Esophagus squamous epithelium (tissue), 5 donors: ENCODE measurements at places on chromosomes 11 and 22.

DNA sequence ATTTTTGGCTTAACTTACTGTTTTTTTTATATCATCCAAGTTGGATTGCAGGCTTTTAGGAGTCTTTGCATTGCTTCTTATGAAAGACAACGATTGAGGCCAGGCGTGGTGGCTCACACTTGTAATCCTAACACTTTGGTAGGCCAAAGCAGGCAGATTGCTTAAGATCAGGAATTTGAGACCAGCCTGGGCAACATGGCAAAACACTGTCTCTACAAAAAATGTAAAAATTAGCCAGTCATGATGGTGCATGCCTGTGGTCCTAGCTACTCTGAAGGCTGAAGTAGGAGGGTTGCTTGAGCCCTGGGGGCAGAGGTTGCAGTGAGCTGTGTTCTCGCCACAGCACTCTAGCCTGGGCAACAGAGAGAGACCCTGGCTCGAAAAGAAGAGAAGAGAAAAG lies 56.6 kb downstream of the BID start:
- DNase-seq = no peak

- DNase-seq = no peak
Observed at GRCh38 chr11:94171693-94172440, 43.2 kb downstream of the PANX1 start.

DNA sequence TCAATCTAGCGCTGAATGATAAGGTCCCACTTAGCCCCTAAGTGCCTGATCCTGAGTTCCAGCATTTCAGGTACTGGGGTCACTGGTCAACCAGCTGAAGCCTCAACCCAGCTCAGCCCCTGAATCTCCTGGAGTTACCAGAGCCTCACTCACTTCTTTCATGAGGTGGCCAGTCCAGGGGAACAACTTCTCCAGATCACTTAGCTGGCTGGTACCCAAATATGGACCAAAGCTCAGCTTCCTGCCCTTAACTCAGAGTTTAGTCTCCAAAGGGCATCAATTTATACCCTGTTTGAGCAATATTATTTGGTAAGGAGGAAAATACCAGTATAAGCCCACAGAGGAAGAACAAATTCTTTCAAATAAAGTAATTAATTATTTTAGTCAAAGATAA lies 105.6 kb downstream of the SLC1A2 start:
- no peak for DNase-seq

- no peak for DNase-seq
Observed at GRCh38 chr22:26822313-26822712, 164.9 kb downstream of the MIAT start.

- no peak for DNase-seq
Observed at GRCh38 chr22:28855355-28856094, 27.8 kb upstream of the ZNRF3 start.

DNA sequence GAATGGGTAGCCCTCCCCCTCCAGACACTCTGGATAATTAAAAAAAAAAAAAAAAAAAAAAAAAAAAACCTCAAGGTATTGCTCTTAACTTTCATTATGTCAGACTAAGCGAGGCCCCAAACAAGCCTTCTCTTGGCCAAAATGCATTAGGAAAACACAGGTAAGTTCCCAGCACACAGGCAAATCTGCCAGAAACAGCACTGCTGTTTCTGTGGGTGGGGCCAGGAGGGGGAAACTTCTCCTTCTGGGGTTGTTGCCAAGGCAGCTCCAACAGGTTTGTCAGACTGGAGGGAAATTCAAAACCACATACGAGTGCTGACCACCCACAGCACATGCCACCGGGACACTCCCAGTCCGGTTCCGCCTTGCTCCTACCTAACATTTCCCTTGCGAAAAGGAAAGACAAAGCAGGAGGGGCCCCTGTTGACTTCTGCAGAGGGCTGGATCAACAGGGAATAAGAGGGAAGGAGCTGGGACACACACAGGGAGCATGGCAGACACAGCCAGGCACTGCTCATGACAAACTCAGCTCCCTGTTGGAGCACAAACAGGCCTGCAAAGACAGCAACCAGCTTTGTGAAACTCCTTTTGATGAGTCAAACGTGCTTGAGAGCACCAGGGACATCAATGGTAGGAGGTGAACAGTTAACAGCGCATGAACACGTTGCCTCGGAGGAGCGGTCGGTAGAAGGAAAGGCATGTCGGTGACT lies 55.0 kb downstream of the MYH9 start:
- no peak for DNase-seq

- DNase-seq = no peak
Observed at GRCh38 chr22:20115691-20116375, at the start of gene RANBP1. TSS of gene RANBP1 (plus strand) at chr22:20116104. CDS start at chr22:20116185, 81 bp downstream.

DNA sequence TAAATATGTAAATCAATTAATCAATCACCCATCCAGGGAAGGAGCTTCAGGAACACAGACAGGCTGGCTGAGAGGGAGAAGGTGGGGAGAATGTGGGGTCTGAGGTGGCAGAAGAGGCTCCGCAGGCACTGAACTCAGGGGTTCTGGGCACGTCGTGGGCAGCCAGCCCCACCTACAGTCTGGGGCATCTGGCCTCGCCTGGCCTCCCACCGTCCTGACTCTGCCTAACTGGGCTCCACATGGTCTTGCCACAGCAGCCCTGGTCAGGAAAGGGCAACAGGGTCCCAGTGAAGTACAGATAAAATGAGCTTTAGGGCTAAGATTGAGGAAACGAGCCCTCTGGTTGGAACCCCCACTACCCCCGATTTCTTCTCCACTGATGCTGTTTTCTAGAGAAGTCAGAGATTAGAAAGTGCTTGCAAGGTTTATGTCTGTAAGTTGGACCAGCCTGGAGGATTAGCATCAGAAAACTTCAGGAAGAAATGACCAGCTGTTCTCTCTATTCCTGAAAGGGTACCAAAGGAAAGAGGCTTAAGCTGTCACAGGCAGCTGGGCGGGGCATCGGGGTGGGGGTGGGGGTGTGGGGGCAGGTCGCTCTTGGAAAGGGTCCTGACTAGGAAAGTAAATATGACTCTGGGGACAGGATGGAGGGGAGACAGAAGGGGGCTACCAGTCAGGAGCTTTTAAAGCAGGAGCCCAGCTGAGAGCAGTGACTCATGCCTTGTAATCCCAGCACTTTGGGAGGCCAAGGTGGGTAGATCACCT lies 261.7 kb downstream of the BUD13 start:
- DNase-seq = no peak

DNA sequence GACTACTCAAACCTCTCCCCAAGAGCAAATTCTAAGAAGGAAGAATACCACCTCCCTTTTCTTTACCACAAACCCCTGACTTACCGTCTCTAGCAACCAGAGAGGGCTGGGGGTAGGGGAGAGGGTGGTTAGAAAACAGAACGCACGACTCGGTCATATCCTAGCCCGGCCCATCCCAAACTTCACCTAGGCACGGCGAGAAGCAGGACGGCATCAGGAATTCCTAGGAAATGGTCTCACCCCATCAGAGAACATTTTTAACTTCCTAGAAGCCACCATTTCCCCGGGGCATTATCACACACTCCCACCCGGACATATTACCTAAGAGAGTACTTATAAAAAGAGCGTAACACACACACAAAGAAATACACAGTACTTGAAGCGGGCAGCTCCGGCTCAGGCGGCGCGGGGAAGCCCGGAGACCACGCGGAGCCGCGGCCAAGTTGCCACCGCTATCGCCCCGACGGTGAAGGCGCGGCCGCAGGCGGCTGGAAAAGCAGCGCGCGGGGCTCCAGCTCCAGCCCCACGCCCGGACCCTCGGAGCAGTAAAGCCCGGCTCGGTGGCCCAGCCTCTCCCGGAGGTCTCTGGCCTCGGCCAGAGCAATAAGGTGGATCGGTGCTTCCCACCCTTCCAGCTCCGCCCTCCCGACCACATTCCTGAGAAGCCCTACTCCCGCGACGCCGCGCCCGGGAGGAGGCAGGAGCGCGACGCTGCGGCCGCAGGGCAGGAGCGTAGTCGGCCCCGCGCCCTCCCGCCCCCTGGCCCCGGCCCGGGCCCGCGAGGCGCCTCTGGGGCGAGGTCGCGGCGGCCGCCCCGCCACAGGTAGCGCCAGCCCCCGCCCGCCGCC lies 878 bp downstream of the RRAS2 start:
- DNase-seq = no peak

DNA sequence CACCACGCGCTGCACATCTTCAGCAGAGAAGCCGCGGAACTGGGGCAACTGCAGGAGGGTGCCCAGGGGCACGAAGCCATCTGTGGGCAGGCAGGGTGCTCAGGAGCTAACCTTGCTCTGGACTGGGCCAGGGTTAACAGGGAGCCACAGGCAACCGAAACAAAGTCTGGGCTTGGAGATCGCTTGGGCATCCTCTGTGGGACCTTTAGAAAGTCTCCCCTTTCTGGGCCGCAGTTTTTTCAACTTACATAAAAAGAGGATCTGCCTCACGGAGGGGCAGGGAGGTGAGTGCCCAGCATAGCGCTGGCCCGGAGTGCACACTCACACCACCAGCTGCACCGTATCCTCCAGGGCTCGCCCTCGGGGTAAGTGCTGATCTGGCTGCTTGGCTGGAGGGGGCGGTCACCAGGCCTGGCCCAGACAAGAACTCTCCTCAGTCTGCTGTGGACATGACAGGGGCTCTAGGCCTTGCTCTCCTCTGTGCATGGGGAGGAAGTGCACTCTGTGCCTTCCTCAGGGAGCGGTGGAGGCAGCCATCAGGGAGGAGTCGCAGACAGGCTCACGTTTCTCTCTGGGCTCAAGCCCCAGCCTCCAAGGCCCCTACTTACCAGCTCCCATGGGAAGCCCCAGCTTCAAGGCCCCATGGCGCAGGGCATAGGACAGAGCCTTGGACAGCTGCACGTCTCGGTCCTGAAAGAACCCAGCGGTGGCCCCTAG lies 937 bp downstream of the TRPT1 start:
- no peak for DNase-seq

GRCh38 chr22:35559354-35560005 lies 18.8 kb downstream of the RASD2 start:
- no peak for DNase-seq

GRCh38 chr11:11567936-11568650 lies 53.7 kb downstream of the GALNT18 start:
- no peak for DNase-seq

- no peak for DNase-seq
Observed at GRCh38 chr11:97361812-97362378, 972.1 kb downstream of the JRKL start.

DNA sequence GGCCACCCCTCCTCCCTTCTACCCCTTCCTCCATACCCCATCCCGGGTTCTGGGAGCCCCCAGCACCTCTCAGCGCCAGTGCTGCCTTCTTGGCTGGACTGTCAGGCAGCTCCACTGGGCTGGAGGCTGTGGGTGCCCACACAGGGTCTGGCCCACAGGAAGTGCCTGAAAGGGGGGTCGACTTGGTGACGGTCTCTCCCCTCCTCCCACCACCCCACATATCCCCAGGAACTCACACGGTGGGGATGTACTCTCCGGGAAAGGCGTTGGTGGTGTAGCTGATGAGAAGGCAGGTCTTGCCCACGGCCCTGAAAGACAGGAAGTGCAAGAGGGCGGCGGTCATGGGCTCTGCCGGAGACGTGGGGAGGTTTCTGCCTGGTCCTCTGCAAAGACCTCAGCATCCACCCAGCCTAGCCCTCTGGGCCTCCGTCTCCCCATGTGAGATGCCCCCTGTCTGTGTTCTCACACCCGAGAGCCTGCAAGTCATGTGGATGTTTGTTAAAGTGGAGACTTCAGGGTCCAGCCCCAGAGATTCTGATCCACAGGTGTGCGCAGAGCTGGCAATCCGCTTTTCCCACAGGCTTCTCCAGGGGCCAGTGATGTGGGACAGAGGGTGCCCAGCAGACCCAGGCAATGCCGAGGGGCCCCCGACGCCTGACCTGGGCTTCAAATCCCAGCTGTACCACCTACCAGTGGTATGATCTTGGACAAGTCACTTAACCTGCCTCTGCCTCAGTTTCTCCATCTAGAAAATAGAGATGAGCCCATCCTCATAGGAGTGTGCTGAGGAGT lies 2.5 kb downstream of the RAC2 start:
- DNase-seq = no peak

GRCh38 chr11:12824281-12825041 lies 150.2 kb downstream of the TEAD1 start:
- no peak for DNase-seq

- no peak for DNase-seq
Observed at GRCh38 chr11:1876361-1877063, 15.2 kb downstream of the PRR33 start.

DNA sequence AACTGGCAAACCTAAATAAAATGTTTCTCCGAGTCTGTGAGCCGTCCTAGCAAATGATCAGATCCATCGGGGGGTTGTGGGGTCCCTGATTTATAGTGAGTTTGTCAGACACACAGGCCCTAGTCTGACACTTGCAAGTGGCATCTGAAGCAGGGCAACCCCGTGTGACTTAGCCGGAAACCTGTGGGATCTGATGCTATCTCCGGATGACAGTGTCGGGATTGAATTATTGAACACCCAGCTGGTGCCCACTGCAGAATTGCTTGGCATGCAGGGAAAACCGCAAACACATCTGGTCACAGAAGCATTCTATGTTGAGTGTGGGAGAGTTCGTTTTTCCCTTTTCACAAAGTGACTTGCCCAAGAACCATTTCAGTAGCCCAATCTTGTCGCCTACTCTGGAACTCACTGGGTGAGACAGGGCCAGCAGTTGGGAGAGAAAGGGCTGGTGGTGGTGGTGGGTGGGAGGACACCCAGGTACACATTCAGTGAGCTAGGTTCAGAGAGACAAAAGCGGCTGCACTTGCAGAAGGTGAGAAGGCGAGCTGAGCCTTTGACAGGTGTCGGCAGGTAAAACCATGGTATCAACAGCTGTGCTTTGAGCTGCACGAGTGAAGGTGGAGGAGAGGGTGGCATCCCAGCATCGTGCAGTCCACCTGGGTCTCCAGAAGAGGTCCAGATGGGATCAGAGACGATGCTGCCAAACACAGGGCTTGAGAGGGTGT lies 33.7 kb upstream of the B3GAT1 start:
- DNase-seq = no peak

- no peak for DNase-seq
Observed at GRCh38 chr11:68398995-68399851, 61.3 kb upstream of the PPP6R3 start.

GRCh38 chr22:30045494-30045887 lies 34.8 kb upstream of the HORMAD2 start:
- no peak for DNase-seq

DNA sequence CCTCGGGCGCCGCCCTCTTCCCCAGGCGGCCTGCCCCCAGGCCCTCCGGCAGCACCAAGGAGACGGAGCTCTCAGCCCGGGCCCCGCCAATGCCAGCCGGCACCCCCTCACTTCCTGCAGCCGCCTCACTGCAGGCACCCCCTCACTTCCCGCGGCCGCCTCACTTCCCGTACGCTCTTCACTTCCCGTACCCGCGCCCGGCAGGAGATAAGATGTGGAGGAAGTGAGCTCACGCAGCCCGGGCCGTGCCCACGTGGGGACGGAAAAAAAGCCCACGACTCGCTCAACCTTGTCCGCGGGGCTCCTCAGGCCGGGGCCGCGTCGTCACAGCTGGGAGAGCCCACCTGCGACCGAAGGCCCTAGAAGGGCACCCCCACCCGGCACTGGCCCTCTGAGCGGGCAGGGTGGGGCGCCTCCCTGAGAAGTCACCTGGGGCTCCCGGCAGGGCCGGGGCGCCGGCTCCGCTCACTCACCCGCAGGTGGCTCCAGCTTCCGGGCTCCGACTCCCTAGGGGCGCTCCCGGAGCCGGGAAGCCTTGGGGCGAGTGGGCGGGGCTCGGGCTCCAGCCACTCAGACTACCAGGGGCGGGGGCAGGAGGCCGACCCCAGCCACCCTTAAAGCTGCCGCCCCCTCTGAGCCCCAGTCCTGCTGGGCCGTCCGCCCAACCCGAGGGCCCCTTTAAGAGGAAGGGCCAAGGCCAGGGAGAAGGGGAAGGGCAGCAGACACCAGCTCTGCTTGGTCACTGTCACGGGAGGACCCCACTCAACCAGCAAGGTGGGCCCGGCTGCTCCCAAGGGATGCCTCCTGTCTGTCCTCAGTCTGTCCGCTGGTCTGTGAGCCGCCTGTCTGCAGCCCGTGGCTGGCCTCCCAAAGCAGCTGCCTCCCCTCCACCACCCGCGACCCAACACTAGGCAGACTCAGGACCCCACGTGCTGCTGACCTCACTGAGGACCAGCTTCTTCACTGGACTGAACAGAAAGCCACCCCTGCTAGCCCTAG lies 31.4 kb downstream of the PISD start:
- peak; percentile 75 for DNase-seq
